Uterus (tissue), 4 donors: ENCODE measurements at places on chromosomes 1 and 21.

DNA sequence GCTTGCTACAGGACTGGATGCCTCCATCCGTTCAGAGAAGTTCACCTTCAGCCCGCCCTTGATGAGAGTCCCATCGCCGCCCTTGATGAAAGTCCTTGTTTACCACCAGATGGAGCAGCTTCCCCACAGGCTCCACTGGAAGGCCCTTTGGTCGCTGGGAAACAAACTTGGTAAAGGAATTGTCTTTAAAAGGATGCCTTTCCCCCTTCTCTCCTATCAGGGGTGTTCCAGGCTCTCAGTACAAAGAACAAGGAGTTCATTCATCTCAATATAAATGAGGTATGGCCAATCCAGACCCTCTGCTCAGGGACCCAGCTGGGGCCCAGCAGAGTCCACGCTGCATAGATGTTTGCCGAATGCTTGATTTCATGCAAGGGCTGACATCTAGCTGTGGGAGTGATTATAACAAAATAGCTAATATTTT is 50.8 kb downstream of the CAPN9 start:
- peak; percentile 69 for DNase-seq

GRCh38 chr1:209924390-209924789 is 13.6 kb upstream of the SYT14 start:
- no peak for DNase-seq

DNA sequence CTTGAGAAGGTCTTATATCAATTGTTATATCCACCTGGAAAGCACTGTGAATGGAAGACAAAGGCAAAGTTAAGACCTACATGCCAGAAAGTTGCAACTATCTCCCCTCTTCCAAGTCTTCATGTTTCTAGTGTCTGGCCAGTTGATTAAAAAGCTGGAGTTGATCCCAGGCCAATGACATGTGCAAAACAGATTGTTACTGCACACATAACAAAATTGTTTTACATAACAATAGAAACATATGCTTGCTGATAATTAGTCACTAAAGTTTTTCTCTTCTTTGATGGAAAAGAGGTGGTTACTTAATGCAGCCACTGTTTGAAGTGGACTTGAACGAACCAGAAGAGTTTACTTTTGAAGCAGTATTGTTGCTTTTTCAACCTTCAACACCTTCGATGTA is 158.2 kb downstream of the TGFBR3 start:
- no peak for DNase-seq

DNA sequence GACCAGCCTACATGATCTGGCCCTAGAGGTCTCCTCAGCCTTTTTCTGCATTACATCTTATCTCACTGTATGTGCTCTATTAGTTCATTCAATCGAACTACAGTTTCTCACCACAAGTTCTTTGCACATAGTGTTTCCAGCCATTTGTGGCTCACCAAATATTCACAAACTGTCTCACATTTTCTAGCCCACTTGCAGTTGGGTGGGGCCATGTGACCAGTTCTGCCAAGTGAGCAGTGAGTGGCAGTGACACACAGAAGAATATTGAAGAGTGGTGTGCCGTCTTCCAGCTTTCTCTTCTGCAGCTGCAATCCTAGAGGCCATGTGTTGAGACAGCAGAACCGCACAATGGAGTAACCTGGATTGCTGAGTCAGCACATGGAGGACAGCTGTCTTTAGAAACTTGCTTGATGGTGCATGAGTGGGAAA is 103.2 kb upstream of the ZNF644 start:
- DNase-seq = no peak

DNA sequence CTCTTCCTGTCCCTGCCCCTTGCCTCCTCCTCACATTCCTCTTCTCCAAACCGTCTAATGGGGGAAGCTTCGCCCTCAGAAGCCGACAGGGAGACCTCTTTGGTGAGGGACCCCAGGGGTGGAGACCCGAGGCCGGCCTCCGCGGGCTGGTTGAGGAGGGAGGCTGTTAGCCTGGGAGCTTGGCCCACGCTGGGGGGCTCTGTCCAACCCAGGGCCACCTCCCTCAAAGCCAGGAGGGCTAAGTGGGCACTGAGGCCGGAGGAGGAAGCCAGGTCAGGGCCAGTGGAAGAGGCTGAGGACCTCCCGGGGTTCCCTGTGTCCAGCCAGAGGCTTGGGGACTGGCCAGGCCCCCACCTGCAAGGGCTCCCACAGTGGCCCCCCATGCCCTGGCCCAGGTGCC is 5.3 kb downstream of the GABRD start:
- no peak for DNase-seq

DNA sequence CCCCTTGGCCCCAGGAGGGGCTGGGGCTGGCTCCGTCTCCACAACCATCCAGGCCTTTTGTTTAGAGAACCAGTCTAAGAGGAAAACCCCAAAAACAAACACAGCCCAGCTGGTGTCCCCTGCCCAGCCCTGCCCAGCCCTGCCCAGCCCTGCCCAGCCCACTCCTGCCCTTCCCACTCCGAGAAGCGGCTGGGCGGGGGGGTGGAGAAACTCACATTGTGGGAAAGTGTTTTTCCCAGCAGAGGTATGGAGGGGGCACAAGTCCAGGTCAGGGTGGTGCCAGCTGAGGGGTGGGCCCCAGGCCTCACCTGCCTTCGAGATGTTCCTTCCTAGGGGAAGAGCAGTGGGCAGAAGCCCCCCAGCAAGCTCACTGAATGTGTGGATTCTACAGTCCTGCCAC is 10.0 kb upstream of the FAM131C start:
- no peak for DNase-seq

- DNase-seq = peak; percentile 27
Observed at GRCh38 chr1:205319081-205320018, 2.2 kb downstream of the NUAK2 start.

GRCh38 chr1:3817821-3818597 is 21.7 kb upstream of the LRRC47 start:
- no peak for DNase-seq

- DNase-seq = peak; percentile 27
Observed at GRCh38 chr1:153357076-153357852, 390 bp upstream of the S100A9 start.

DNA sequence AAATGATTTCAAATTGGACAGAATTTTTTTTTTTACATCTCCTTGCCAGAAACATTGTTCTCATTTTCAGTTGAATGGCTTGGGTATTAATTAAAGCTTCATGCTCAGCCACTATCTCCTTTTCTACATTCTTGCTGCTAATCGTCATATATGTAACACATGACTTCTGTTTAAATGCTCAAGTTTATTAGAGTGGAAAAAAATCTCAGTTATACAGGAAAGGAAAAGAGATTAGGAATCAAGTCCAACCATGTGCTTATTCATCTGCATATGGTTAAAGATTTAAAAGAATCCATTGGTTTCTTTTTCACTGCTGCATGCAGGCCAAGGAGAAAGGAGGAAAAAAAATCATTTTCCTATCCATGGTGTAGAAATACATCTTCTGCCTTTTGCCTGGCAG is 47.3 kb upstream of the CNN3 start:
- no peak for DNase-seq

- DNase-seq = peak; percentile 34
Observed at GRCh38 chr21:31872452-31873274, at the start of gene HUNK. Gene HUNK (plus strand): TSS chr21:31873020. CDS start chr21:31873675, 655 bp downstream.

DNA sequence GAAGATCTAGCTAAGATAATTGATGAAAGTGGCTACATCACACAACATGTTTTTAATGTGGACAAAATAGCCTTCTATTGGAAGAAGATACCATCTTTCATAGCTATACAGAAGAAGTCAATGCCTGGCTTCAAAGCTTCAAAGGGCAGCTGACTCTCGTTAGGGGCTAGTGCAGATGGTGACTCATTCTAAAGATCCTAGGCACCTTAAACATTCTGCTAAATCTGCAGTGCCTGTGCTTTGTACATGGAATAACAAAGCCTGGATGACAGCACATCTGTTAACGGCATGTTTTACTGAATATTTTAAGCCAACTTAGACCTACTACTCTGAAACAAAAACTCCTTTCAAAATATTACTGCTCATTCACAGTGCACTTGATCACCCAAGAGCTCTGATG is 65.6 kb upstream of the USP24 start:
- no peak for DNase-seq

DNA sequence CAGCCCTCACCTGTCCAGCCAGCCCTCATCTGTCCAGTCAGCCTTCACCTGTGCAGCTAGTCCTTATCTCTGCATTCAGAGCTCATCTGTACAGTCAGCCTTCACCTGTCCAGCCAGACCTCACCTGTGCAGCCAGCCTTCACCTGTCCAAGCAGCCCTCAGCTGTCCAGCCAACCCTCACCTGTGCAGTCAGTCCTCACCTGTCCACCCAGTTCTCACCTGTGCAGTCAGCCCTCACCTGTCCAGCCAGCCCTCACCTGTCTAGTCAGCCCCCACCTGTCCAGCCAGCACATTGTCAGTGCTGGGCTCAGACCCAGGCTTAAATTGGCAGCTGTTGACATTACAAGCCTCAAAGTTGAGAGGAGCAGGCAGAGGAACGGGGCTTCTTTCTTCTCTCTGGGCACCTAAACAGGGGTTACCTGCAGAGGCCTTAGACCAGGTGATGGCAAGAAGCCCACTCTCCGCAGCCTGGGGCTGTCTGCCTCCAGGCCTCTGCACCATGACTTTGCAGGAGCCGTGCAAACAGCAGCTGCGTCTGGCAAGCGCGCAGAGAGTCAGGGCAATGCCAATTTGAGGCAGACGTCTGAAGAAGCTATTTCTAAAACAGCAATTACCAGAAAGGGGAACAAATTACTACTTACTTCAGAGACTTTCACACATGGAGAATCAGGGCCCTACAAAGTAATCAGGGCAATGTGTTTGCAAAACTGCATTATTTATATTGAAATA is 506.1 kb downstream of the NPHP4 start:
- no peak for DNase-seq

- no peak for DNase-seq
Observed at GRCh38 chr1:170240409-170240808, 94.7 kb downstream of the NTMT2 start.

GRCh38 chr21:40166291-40166843 is 299.1 kb downstream of the PCP4 start:
- DNase-seq = no peak

DNA sequence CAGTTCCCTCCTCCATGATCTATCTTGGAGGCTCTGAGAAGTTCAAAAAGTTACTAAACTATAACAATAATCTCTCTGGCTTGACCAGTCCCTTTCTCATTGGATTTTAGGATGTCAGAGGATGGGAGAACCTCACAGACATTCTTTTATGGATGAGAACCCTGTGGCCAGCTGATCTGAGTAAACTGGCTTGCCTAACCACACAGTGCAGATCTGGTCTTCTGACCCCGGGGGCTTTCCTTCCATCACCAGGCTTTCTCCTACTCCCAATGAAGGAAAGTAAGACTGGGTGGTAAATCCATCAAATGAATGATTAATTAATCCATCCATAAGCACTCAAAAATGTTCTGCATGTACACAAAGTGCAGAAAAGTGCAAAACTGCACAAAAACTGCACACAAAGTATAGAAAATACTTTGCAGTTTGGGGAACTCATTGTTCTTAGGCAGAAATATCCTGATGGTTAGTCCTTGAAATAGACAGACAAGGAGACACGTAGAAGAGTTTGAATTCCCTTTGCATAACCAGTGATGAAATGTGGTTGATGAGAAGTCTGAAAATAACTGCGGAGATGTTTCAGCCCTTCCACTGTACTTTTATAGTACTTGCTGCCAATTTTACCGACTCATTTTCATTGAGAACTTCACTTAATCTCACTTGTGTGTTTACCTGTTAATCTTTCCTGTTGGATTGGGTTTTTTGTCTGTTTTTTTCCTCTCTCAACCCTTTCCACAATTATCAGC is 2.5 kb upstream of the F3 start:
- no peak for DNase-seq

GRCh38 chr1:38014724-38015424 is 2.3 kb downstream of the UTP11 start:
- DNase-seq = no peak

GRCh38 chr1:67436511-67437055 is 6.4 kb upstream of the SERBP1 start:
- DNase-seq = no peak

DNA sequence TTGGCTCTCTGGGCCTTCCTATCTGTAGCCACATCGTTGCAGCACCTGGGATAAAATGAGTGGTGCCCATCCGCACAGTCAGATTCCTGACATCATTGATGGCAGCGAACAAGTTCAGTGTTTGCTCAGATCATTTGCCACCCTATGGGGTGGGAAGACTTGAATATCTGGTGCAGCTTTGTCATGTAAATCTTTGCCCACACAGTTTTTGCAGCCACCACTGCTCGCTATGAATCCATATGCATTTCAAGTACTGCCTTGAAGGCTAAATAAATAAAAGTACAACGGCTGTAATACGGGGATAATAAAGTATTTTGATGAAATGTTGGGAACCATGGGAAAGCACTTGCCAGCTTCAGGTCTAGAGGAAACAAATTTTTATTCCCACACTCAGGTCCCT is 56.3 kb upstream of the COA6 start:
- no peak for DNase-seq

DNA sequence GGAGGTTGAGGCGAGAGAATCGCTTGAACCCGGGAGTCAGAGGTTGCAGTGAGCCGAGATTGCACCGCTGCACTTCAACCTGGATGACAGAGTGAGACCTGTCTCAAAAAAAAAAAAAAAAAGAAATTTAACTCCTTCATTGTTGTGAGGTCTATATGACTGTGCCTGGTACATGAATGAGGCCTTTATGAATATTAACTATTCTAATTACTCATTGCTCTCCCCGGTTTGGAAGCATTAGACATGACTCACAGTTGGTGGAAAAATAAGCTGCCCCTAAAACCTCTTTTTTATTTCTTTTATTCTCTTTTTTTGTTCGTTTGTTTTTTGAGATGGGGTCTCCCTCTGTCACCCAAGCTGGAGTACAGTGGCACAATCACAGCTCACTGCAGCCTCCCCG is 3.3 kb downstream of the NPPB start:
- DNase-seq = no peak

DNA sequence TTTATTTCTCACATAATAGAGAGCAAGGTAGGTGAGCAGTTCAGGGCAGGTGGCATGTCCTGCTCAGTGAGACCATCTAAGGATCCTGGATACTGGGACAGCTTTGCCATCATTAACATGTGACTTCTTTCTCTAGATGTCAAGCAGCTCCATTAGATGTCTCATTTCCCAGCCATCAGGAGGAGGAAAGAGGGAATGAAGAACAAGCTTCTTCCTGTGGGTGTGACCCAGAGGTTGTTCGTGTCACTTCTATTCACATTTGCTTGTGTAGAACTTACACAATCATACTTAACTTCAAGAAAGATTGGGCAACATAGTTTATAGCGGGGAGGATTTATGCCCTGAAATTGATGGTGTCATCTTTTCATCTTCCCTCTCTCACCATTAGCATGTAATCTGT is 169.2 kb upstream of the B3GALT2 start:
- DNase-seq = no peak

DNA sequence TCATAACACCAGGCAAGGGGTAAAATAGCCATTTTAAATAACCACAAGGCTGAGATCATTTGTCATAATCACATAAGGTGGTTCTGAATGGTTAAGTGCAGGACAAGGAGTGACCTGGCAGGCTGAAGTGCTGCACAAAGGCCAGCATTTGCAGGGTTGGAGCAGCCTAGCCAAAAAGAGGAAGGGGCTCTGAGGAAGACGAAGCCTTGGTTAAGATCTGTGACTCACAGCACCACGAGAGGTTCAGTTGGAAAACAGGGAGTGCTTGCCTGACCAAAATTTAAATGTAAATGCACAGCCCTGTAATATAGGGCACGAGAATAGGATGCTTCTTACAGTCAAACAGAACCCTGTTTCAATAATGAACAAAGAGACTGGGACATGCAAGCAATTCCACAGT is 12.1 kb downstream of the ATP5PF start:
- no peak for DNase-seq

- no peak for DNase-seq
Observed at GRCh38 chr1:244346972-244347618, 104.6 kb downstream of the ADSS2 start.
